T47D (cell line): ENCODE measurements at places on chromosomes 12 and 14.

- DNase-seq: no peak
These were observed 3.0 kb downstream of the POU6F1 start for GRCh38 chr12:51214895-51215294.

GRCh38 chr12:6700646-6701051 is at the start of gene PIANP:
PIANP (minus strand) TSS chr12:6700815; CDS start chr12:6698061, 2,754 bp downstream.
- peak; percentile 20 for DNase-seq

- DNase-seq: no peak
These were observed 6.4 kb downstream of the STX2 start for GRCh38 chr12:130832561-130833209.

GRCh38 chr14:34623506-34623905 is 6.4 kb downstream of the SNX6 start:
- DNase-seq: no peak

DNA sequence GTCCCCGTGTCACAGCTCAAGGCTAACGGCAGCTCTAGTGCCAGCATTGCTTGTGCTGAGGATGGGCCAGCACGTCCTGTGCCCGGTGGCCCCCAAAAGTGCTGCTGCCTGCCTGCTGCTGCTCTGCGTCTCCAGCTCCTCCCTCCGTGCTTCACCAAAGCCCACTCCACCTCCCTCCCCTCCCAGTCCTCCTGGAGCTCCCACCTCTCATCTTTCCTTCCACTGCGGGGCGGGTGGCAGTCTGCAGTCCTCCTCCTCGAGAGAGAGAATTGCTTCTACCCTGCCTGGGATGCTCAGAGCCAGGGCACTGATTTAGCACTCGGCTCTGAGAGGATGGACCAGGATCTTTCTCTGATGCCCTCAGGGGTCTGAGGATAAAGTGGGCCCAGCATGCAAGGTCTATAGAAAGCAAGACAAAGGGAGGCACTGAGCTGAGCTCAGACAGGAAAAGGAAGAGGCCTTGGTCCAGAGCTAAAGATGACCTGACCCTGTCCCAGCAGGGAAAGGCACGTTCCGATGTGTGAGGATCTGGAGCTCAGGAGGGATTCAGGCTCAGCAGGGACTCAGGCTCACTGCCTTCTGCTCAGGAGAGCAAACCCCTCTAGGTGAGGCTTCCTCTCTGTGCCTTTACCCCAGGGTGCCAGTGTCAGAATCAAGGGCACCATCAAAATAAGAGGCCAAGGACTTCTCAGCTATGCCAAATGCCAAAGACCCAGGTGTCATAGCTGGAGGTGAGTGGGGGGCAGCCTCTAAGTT is 113.1 kb upstream of the FKBP4 start:
- DNase-seq: no peak

GRCh38 chr12:12715459-12716150 is 1.6 kb upstream of the CDKN1B start:
- no peak for DNase-seq

GRCh38 chr12:75727577-75727976 is 216.2 kb upstream of the KRR1 start:
- no peak for DNase-seq

DNA sequence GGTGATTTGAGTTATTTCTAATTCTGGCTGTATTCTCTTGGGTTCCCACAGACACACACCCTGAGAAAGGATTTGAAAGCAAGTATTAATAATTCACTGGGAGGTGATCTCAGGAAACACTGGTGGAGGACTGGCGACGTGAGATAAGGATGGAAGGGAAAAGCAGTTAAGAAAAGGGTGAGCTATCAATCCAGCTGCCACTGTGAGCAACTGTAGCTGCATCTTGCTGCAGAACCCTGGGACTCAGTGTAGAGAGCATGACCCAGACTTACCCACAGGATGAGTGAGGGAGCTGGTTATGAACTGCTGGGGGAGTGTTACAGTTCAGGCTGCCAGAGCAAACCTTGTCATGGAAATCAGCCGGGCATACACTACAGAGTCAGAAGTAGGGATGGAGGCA is 71.9 kb downstream of the RESF1 start:
- DNase-seq: no peak

GRCh38 chr14:20583908-20584307 is 3.9 kb downstream of the RNASE11 start:
- no peak for DNase-seq

DNA sequence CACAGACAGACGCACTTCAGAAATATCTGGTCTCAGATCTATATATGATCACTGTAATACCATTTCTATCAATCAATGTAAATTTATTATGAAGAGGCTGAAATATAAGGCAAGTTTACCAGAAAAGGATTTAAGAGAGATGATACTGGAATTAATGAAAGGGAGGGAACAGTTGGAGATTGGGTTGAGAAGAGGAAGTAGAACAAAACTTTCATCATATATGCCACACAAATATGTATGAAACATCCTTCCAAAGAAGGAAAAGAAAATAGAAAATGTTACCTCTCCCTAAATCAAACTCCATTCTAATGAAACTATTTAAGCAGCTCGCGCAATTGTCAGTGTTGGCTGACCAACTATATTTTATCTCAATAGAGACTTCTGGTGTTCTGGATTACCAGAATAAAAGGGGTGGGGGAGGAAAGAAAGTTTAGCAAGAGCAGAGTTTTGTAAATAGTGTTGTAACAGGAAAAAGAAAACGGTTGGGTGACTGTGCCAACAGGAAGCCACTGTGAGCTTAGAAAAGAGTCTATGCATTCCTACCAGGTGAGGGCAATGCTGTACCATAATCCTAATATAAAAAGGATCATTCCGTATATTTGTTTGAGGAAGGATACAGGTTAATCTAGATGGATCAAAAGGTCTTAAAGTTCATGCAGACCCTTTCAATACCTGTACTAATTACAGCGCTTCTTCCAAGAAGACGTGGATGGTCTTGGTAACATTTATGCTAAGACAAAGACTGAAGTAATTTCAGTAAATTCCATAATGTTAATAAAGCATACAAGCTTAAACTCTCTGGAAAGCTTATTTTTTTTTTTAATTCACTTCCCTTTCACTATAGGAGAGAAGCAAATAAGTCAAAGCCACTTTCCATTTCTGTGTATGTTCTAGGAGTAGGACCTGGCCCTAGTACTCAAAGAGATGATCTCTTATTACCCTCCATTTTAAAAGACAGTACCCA is 14.5 kb upstream of the LLPH start:
- peak; percentile 91 for DNase-seq

GRCh38 chr12:132986885-132987225 is 688 bp downstream of the ZNF26 start:
- peak; percentile 57 for DNase-seq

DNA sequence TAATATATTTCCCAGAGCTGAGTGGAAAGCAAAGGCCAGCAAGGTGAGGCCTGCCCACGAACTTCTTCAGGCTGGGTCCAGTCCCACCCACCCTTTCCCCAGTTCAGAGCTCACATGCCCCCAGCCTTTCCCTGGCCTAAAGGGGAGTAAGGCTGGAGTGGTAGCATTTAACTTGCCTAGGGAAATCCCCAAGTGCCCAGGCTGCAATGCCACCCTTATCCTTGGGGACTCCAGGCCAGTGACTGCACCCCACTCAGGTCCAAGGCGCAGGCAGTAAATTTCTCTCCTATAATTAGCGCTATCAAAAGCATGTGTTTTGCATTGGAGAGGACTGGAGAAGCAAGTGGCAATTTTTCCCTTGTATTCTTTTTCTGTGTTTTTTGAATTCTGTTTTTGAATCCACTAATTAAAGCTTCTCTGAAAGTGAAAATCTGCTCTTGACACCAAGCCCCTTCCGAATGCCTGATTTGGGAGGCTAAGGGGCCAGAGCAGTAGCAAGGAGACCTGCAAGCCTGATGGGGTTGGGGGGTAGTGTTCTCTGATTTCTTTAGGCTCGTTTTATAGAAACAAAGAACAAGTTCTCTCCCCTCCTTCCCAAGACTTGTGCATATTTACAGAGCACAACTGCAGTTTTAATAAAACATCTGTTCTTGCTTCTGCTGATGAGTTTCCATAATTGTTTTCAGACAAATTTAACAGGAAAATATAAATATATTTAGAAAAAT is 3.5 kb upstream of the HOXC6 start:
- no peak for DNase-seq

GRCh38 chr14:65976761-65977404 is 509.3 kb upstream of the CCDC196 start:
- DNase-seq: no peak

GRCh38 chr14:89382901-89383845 is 33.9 kb downstream of the FOXN3 start:
- no peak for DNase-seq

DNA sequence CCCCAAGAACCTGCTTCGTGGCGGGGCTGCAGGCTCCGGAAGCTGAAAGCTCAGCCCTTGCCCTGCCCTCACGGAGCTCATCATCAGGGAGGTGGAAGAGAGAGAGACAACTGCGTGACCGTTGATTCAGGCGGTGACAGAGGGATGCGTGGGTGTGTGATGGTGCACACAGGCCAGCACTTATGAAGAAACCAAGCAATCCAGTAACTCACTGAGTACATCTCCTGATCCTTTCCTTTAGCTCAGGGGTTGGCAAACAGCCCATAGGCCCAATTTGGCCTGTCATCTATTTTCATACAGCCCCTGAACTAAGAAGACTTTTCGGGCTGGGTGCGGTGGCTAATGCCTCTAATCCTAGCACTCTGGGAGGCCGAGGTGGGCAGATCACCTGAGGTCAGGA is 49.9 kb downstream of the TESC start:
- DNase-seq: no peak

- DNase-seq: no peak
These were observed at the start of gene KRT6A for GRCh38 chr12:52493172-52493571. KRT6A (minus strand) TSS chr12:52493257; CDS start chr12:52493188, 69 bp downstream.

- peak; percentile 33 for DNase-seq
These were observed 23.1 kb upstream of the PGF start for GRCh38 chr14:74978416-74978947.

GRCh38 chr12:126347421-126347820 is 1282.2 kb downstream of the AACS start:
- DNase-seq: no peak

DNA sequence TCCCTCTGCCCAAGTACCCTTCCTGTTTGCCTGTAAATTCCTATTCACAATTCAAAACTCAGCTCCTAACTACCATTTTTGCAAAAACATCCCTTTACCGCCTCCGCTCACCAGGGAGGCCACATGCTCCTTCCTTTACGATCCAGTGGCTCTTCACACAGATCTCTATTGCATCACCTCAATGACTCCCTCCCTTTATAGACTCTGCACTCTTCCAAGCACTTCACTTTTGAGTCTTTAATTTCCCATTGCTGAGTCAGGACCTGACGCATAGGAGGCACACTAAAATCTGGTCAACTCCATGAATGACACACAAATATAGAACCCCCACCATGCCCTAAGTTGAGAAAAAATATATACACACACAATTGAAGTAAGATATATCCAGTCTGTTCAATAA is 45.9 kb downstream of the PPP1R13B start:
- DNase-seq: no peak

DNA sequence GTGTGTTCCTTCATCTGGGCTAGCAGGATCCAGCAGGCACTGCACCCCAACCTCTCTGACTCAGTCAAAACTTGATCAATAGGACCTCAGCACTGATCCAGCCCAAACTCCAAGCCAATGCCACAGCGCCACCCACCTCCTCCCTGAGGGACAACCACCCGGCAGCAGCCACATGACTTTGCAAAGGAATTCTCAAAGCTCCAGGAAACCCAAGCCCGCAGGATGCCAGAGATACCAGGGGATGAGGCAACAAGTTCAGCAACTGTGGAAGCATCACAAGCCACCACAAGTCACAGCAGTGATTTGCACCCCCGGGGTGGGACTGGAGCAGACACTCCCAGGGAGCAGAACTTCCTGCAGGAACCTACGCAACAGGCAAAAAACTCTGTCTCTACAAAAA is 37.3 kb downstream of the ACTN1 start:
- no peak for DNase-seq

GRCh38 chr12:132543298-132544079 is 53.5 kb downstream of the FBRSL1 start:
- DNase-seq: no peak

DNA sequence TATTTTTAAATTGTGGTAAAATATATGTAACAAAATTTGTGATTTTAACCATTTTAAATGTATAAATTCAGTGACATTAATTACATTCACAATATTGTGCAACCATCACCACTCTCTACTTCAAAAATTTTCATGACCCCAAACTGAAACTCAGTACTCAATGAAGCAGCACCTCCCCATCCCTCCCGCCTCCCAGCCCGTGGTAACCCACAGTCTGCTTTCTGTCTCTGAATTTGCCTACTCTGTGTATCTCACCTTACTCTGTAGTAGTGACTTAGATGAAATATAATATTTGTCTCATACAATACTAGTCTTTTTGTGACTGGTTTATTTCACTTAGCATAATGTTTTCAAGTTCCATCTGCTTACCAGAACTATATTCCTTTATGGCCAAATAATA is 36.2 kb downstream of the EML1 start:
- DNase-seq: no peak

DNA sequence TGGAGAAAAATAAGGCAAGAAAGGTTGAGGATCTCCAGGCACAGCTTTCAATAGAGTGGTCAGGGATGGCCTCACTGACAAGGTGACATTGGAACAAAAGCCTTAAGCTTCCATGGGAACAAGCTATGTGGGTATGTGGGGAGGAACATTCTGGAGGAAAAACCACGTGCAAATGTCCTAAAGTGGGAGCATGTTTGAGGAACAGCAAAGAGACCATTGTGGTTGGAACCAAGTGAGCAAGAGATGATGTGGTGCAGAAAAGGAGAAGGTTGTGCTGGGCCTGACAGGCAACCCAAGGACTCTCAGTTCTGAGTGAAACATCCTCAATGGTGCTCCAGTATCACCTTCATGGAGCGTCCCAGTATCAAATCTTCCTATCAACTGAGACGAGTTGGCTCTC is 184.0 kb downstream of the CAND1 start:
- no peak for DNase-seq

- DNase-seq: no peak
These were observed 196.0 kb downstream of the PIK3C2G start for GRCh38 chr12:18457362-18457761.

DNA sequence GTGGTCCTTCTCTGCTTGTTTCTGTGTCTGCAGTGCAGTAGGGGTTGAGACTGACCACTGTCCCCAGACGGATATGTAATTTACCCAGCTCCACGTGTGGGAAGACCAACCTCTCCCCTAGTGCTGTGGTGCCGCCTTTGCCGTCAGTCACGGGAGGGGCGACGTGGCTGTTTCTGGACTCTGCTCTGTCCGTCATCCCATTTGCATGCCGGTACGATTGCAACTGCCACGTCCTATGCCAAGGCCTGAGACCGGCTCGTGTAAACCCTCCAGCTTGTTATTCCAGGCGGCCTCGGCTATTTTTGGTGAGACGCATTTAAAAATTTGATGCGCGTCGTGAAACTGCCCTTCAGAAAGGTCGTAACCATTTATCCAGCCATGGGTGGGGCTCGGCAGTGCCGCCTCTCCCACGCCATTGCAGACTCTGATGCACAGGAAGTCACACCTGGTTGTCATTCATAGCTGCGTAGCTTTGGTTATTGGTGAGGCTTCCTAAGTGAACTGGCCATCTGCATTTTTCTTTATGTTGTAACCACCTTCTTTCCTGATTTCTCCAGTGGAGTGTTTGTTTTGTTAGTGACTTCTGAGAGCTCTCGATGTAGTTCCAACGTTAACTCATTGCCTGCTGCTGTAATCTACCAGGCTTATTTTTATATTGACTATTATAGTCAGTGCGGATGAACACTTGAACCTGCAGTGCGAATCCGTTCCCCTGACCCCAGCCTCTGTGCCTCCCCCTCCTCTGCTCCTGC is 75.1 kb downstream of the ADGRD1 start:
- no peak for DNase-seq

GRCh38 chr14:74619672-74620131 is 7.7 kb upstream of the LTBP2 start:
- DNase-seq: no peak

- no peak for DNase-seq
These were observed 1301.2 kb upstream of the FLRT2 start for GRCh38 chr14:84228702-84229101.

- DNase-seq: no peak
These were observed 10.0 kb upstream of the PPP4R3A start for GRCh38 chr14:91520138-91520537.
